ENCODE measurements at places on chromosomes 12 and 14. TPM values are rescaled to one million over a fixed set of nuclear protein-coding genes. Genes with fewer than 3 reads are reported as not detected.

The PTCSC3 gene
- total RNA-seq: not detected

The FZD10 gene
- not detected for total RNA-seq

The TPPP2 gene
- not detected for total RNA-seq

The BHLHE41 gene
- total RNA-seq: 2.3 TPM

The ASIC1 gene
- 1.8 TPM for total RNA-seq

GRCh38 chr12:82942991-82943401 is 256.3 kb downstream of the TMTC2 start:
- no peak for DNase-seq

GRCh38 chr12:39062266-39062996 is 157.0 kb upstream of the CPNE8 start:
- no peak for DNase-seq

- DNase-seq: no peak
Measured at GRCh38 chr14:78627114-78627513, 456.9 kb downstream of the NRXN3 start.

DNA sequence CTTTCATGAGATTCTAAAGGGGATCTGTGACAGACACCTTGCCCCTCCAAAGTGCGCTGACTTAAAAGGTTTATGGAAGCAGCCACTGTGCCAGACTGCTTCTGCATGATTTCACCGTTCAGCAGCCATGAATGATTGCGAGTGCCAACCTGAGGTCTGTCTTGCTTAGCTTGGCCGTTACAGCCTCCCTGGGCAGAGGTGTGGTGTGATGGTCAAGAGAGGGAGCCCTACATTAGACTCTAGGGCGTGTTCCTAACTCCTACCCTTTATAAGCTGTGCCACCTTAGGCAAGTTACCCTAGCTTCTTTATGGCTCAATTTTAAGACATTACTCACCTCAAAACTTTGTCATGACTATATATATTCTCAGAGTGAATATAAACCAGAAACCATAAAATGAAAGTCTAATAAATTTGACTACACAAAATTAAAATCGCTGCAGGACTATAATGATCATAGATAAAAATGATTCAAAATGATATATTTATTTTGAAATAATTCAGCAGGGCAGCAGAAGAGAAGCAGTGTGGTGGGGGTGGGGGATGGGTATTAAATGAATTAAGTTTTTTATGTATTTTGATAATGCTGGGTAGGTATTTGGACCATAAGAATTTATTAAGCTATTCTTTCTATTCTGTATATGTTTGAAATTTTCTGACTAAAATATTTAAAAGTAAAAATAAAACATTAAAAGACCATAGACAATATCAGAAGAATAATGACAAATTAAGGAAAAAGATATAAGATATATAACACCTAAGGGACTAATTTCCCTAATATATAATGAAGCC is 47.7 kb upstream of the MBIP start:
- no peak for DNase-seq

- no peak for DNase-seq
Measured at GRCh38 chr14:103503296-103503695, 19.3 kb downstream of the CKB start.

- no peak for DNase-seq
Measured at GRCh38 chr12:9851927-9852326, 17.2 kb downstream of the CLEC2B start.

DNA sequence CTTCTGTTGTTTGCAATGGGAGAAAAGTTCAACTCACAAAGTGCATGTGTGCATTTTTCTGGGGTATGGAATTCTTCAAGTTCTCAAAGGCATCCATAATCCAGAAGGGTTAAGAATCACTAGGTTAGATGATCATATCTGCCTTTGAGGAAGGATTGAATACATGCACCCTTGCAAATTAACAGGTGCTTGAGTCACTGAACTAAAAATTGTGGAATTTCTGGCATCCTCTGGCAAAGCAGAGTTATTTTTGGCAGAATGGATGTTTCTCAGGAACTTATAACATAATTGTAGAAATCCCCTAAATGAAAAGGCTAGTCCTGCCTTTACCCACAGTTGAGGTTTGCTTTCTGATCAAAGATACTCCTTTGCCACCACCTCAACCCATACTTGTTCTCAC is 136.5 kb upstream of the DYRK2 start:
- peak; percentile 78 for DNase-seq

GRCh38 chr12:40168001-40168400 is 56.8 kb upstream of the LRRK2 start:
- DNase-seq: no peak

DNA sequence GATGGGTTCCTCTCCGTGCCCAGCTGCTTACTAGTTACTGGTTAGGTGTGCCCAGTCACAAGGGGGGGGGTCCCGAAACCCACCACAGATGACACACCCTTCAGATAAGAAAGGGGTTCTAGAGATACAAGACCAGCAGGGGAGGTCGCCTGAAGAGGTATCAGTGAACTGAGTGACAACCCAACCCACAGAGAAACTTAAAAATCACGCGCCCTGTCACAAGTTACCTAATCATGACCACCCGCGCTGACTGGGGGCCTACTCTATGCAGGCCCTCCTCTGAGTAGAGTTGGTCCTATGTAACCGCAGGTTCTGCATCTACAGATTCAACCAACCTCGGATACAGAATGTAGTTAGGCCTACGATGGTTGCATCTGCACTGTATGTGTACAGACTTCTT is 210.3 kb upstream of the SFSWAP start:
- DNase-seq: no peak

- no peak for DNase-seq
Measured at GRCh38 chr12:50452795-50453194, 52.0 kb upstream of the DIP2B start.

- DNase-seq: peak; percentile 69
Measured at GRCh38 chr14:85296456-85297210, 233.3 kb upstream of the FLRT2 start.

GRCh38 chr14:49931523-49931922 is 38.6 kb downstream of the ARF6 start:
- DNase-seq: no peak
